ENCODE measurements at places on chromosomes 1 and 21. TPM values are rescaled to one million over a fixed set of nuclear protein-coding genes. Genes with fewer than 3 reads are reported as not detected.
A peak's percentile ranks its signal among the peaks of the same experiment; 100 is the strongest.

PADI4 gene
- total RNA-seq: not detected

TFF3 gene
- 2,641 TPM for total RNA-seq

CHIA gene
- total RNA-seq: not detected

DIPK1A gene
- 12.8 TPM for total RNA-seq

MYOM3 gene
- total RNA-seq: 2.6 TPM

NBPF4 gene
- 0.35 TPM for total RNA-seq

NPR1 gene
- total RNA-seq: 6.0 TPM

DNA sequence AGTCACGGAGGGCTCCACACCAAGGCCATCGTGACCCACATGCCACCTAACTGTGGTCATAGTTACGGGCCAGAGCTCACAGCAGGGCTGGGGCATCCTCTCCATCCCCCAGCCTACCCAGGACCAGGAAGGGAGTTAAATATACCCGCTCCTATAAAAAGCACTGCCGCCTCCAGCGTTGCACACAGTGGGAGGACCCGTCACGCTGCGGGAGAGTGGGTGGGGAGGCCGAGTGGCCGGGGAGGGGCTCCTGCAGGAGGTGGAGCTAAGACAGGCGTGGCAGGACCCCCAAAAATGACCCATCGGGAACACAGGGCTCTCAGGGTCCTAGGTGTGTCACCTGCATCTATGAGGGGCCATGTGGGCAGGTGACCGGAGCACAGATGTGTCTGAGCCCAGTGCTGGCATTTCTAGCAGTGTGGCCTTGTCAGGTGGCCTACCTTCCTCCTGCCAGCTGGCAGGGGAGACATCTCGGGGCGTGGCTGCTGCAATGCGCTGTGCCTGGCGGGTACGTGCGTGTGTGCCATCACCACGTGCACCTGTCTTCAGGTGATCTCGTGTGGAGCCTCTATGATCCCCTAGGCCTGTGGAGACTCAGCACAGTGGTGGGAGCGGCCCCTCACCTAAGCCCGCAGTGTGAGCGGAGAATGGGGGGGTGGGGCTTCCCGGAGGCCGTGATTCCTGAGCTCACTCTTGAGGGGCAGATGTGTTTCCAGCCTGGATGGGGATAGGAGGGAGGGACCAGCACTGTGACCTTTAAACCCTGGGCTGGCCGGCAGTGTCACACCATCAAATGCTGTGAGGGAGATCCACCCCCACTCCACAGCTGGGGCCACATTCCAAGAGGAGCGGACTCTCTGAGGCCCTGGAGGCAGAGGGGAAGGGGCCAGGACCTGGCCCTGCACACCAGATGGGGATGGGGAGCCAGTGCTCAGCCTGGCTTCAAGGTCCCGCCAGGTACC is 17.7 kb downstream of the AGRN start:
- DNase-seq: no peak

DNA sequence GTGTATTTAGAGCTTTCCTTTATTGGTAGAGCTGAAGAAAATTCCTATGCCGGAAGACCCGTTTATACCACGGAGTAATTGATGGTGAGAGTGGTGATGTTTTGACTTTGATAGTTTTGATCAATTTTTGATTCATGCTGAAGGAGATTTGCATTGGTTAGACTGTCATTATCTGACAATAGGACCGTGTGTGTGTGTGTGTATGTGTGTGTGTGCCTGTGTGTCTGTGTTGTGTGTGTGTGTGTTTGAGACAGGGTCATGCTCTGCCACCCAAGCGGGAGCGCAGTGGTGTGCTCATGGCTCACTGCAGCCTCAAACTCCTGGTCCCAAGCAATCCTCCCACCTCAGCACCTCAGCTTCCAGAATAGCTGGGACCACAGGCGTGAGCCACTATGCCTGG is 9.6 kb downstream of the FMN2 start:
- DNase-seq: no peak

- no peak for DNase-seq
Observed at GRCh38 chr21:42475526-42476387, 20.3 kb downstream of the RSPH1 start.

- DNase-seq: no peak
Observed at GRCh38 chr1:94920061-94920460, 6.8 kb downstream of the CNN3 start.

- no peak for DNase-seq
Observed at GRCh38 chr1:154895798-154896197, 25.7 kb upstream of the KCNN3 start.

- DNase-seq: peak; percentile 32
Observed at GRCh38 chr1:154502066-154502743, at the start of the genes SHE and TDRD10. Gene SHE, minus strand, starts transcription at chr1:154502412. Its CDS starts 386 bp downstream, at chr1:154502026. Gene TDRD10, plus strand, starts transcription at chr1:154502219. Its CDS starts 4,685 bp downstream, at chr1:154506904.

DNA sequence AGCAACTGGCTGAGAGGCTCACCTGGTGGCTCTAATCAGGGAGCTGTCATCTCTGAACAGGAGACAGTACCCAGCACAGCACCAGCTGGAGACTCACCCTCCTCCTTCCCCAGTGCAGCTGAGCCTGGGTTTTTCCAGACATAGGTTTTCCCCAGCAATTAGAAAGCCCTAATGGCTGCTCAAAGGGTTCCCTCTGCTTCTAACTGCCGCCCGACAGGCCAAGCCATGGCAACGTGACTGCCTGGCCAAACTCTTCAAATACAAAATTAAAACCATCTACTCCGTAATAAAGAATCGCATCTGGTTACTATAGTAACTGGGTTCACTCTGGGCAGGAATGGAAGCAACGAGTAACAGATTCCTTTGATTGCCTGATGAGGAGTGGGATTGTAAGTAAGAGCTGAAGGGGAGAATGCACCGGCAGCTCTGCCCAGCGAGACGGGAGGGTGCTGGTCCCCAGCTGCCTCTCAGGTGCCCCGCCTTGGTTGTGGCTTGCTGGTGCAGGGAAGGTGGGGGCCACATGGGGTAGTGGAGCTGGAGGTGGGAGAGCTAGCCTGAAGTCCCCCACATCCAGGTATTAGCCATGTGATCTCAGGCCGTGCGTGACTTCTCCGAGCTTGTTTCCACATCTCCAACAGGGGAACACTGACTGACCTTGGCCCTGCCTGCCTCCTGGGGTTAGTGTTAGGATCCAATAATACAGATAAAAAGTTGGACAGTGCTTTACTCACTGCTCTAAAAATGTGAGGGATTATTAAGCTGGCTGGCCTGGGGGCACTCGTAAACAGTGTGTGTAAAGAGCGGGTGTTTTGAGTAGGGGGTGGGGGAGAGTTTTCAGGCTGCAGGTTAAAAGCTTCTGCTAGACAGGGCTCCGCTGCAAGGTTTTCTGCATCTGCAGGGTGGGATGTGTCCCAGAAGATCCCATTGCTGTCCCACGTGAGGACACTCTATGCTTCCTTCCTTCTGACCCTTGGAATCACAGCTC is 94.2 kb downstream of the KCNN3 start:
- DNase-seq: no peak

DNA sequence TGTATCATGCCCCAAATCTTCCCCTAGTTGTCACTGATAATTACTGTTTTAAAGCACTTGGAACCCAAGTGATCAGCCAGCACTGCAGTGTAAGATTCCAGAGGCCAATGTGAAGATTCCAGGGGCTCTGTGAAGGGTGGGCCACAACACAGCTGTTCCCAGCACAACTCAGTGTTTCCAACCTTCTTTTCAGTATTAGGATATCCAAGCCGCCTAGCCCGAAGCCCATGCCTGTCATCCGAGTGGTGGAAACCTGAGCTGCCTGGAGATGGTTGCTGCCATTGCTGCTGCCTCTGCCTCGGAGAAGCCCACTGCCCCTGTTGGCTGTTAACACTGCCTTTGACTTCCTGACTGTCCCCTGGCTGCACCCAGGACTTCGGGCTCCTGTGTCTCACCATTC is 30.4 kb upstream of the SNX27 start:
- no peak for DNase-seq

- no peak for DNase-seq
Observed at GRCh38 chr1:31524186-31524901, 52.0 kb upstream of the TINAGL1 start.

DNA sequence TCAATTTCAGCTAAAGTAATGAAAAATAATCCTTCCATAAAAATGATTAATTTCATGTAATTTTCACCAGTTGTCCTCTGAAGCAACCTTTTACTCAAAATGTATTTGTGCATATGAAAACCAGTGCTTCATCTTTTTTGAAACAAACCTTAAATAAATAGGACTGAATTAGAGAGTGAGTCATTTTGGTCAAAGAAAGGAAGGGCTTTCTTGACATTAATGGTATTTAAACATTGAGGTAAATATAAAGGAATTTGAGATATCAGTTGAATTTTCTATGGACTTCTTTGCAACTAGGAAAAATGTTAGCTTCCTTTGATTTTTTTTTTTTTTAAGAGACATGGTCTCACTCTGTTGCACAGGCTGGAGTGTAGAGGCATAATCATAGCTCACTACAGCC is 38.7 kb downstream of the SNX7 start:
- no peak for DNase-seq

GRCh38 chr1:32939655-32940371 is 24.8 kb downstream of the RNF19B start:
- DNase-seq: peak; percentile 68

- no peak for DNase-seq
Observed at GRCh38 chr21:35252831-35253230, 203.7 kb upstream of the RUNX1 start.

DNA sequence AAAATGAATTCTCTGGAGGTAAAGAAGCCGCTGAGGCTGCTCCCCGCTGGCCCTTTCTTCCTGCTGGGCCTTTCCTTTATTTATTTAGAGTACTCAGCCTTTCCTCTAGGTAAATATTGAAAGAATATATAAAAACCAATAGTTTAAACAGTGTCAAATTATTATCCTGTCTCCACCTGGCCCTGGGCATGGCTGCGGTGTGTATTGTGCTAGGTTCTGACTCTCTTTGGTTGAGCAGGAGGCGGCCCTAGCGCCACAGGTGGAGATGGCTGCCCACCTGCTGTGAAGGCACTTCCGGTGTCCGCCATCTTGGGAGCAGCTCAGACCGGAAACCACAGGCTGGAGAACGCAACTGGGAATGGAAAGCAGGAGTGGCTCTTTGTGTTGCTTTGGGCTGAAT is 29.0 kb upstream of the CLDN14 start:
- no peak for DNase-seq

DNA sequence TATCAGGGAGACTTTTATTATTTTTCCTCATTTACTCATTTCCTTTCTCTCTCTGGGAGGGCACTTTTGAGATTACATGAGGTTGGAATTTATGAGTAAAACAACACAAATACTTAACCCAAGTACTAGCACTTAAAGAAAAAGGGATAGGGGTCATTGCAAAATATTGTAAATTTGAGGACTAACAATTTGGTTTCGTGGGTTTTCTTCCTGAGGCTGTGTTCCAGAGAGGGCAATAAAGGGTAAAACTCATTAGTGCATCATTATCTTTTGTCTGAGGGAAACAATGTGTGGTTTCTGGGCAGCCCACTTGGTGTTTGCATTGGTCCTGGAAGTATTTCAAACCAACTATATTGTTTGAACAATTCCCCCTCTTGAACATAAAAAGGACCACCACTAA is 96.5 kb downstream of the GREM2 start:
- no peak for DNase-seq

DNA sequence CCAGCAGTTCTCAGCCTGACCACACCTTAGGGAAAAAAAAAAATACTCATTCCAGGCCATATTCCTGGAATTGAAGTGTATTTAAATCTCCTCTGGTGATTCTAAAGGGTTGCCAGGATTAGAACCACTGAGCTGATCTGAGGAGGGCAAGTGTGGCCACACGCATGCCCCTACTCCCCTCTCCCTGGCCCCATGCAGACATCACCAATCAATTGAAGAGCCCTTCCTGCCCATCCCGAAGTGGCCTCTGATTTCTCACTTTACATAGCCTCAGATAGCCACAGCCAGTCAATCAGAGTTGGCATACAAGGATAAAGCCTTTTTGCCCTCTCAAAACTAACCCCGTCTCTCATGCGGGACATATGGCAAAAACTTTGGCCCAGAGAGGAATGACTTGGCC is 84.5 kb upstream of the TMEM51 start:
- DNase-seq: no peak

GRCh38 chr1:206505702-206506355 is 1.5 kb upstream of the RASSF5 start:
- peak; percentile 16 for DNase-seq

DNA sequence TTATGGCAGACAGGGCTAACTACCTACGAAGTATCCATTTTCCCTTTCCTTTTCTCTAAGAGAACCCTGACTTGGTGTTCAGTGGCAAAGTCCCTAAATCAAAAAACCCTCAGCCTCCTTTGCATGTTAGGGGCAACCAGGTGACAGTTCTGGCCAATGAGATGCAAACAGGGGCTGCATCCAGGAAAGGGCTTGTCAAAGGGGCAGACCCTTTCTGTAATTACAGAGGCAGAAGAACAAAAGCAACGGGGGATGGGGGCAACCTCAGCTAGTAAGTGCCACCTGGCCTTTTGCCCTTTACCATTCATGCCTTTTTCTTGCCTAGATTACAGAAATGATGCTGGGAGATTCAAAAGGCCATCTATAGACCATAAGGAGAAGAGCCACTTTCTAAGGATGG is 34.4 kb downstream of the GLUL start:
- DNase-seq: no peak

- DNase-seq: no peak
Observed at GRCh38 chr1:107531065-107531908, 390.4 kb downstream of the NTNG1 start.

DNA sequence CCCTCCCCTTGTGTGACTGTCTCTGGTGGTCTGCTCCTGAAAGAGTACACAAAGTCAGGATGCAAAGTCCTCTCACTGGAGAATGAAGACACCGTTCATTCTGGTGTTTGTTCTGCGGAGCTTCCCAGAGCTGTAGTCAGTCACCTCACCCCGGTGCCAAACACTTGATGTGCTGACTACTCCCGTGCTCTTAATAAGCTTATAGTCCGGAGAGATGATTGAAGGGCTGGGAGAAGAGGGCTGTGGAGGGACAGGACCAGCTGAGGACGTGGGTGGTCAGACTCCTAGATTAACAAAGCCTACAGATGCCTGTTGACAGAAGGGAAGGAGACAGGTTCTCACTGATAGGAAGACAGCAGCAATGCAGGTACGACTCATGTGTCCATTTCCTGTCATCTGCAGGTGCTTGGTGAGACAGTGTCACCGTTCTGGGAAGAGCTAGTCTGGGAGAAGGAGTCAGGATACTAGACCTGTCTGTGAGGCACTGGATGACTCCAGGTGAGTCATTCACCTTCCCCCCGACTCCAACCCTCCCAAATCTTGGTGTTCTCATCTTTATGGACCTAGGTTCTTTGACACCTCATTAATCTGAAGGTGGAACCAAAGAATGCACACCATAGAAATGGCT is 40.4 kb upstream of the LRRN2 start:
- DNase-seq: no peak

DNA sequence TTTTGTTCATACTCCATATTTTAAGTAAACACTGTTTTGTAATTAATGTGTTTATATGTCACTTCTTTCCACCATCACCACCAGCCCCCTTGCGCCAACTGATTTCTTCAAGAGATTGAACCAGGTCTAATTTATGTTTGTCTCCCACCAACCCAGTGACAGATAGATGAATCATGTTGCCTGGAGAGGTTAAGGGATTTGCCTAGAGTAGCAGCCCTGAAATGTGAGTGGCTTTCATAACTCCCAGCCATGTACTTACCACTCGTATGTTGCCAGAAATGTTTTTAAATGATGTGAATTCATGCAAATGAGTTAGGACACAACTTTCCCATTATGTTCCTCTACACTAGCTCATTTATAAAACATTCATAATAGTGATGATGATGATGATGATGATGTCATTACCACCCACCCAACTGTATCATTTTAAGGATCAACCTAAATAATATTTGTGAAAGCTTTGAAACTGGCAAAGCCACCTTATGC is 86.9 kb downstream of the LRRC8D start:
- no peak for DNase-seq

GRCh38 chr1:11422686-11423085 is 56.3 kb upstream of the DISP3 start:
- DNase-seq: no peak

GRCh38 chr1:164846731-164847691 is 288.0 kb downstream of the PBX1 start:
- DNase-seq: no peak
